ENCODE measurements at places on chromosomes 12 and 14. TPM values are rescaled to one million over a fixed set of nuclear protein-coding genes. Genes with fewer than 3 reads are reported as not detected.
A peak's percentile ranks its signal among the peaks of the same experiment; 100 is the strongest.

Gene AQP2
- not detected for total RNA-seq

DNA sequence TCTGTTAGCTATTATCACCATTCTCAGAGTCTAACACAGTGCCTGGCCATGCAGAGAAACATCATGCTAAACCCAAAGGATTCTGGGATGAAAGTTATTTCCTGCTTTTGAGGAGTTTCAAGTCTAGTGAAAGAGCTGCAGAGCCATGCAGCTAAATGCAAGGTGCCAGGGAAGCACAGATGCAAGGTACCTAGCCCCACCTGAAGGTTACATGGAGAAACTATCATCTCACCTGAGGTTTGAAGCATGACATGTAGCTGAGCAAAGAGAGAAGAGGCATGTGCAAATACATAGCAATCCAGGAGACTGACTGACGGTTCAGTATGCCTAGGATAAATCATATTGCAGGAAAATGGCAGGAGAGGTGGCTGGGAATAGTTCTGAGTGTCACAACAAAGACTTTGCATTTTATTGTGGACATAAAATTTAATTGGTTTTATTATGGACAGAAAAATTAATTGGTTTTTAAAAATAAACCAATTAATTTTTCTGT is 170.4 kb downstream of the PRKD1 start:
- DNase-seq: no peak

DNA sequence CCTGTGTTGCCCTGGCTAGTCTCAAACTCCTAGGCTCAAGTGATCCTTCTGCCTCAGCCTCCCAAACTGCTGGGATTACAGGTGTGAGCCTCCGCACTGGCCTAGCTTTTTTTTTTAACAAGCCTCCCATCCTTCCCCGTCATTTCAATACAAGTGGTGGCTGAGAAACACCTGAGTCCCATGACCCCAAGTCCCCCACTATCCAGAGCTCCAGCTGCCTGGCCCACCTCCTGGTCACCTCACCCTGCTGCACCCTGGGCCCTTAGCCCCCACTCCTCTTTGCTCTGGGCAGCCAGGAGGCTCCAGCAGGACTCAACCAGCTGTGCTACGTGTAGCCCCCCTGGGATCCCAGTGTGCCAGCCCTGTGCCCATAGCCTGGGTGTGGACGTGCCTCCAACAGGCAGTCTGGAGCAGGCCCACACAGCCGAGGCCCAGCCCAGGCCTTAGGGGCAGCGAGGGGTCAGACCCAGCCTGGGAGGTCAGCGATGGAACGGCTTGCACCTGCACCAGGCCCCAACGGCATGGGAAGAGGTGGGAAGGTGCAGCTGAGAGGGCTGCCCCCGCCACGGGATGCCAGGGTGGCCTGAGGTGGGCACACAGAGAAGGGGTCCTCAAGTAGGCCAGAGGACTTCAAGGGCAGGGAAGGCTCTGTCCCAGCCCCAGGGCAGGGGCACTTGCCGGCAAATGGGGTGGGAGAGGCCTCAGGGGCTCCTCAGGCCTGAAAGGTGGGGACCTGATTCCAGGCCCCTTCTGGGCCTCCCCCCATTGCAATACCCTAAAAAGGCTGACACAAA is 6.5 kb downstream of the AHNAK2 start:
- peak; percentile 44 for DNase-seq

GRCh38 chr12:95611676-95612309 is 60.5 kb upstream of the USP44 start:
- no peak for DNase-seq

Gene SBNO1
- total RNA-seq: 37.5 TPM

DNA sequence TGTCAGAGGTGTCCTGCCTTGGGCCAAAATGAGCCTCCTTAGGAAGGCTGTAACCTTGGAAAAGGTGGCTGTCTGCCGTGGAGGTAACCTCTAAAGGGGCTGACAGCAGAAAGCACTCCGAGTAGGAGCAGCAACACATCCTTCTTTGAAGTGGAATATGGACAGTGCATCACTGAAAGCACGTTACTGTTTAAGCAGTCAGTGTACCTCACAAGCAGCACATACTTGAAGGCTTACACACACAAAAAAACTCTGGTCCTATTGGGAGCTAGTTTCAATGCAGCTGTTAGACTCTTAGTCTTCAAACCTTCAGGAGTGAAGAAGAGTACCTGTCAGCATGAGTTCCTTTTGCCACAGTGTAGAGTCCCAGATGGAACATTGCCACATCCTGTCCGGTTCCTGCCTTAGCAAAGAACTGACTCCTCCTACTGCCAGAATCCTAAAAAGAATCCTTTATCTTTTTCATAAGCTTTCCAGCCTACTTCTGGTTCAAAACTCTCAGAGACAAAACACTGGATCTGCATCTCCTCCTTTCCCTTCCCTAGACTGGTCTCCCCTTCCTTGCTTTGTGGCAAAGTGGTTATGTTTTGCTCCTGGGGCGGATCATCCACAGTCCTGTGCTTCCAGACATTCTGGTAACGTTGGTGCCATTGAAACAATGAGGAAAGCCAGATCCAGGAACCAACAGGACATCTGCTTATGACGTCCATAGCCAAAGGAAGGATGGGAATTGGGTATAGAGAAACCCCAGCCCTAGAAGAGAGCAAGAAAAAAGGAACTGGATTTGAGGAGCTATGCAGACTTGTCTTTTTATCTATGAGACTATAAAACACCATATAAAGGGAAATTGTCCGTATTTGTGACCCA is 8.5 kb upstream of the MDM1 start:
- DNase-seq: no peak

- DNase-seq: no peak
Measured at GRCh38 chr14:95290021-95290420, 29.7 kb downstream of the CLMN start.

GRCh38 chr12:15056218-15056617 is 83.4 kb downstream of the PDE6H start:
- no peak for DNase-seq

Gene MSI1
- not detected for total RNA-seq

Gene NPFF
- total RNA-seq: not detected

GRCh38 chr12:95185072-95185471 is 32.2 kb downstream of the FGD6 start:
- no peak for DNase-seq

GRCh38 chr14:101255765-101256125 is 305.6 kb upstream of the DIO3 start:
- no peak for DNase-seq

DNA sequence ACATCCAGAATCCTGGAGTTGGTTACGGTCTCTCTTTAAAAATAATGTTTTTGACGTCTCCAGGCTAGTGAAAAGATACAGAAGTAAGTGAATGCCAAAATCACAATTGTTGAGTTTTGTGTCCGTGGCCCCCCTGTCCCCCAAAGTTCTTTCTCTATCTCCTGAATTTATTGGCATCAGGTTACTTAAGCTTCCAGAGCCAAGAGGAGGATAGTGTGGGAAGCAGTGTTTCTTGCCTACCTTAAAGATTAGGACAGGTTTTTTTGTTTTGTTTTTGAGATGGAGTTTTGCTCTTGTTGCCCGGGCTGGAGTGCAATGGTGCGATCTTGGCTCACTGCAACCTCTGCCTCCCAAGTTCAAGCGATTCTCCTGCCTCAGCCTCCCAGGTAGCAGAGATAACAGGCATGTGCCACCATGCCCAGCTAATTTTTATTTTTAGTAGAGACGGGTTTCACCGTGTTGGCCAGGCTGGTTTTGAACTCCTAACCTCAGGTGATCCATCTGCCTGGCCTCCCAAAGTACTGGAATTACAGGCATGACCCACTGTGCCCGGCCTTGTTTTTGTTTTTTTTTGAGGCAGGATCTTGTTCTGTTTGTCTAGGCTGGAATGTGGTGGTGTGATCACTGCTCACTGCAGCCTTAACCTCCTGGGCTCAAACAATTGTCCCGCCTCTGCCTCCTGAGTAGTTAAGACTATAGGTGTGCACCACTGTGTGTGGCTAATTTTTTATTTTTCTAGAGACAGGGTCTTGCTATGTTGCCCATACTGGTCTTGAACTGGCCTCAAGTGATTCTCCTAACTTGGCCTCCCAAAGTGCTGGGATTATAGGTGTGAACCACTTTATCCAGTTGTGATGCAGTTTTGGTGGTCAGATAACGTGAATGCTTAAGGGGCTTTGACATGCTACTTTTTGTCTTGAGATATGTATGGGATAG is 5.4 kb downstream of the SRSF5 start:
- no peak for DNase-seq

DNA sequence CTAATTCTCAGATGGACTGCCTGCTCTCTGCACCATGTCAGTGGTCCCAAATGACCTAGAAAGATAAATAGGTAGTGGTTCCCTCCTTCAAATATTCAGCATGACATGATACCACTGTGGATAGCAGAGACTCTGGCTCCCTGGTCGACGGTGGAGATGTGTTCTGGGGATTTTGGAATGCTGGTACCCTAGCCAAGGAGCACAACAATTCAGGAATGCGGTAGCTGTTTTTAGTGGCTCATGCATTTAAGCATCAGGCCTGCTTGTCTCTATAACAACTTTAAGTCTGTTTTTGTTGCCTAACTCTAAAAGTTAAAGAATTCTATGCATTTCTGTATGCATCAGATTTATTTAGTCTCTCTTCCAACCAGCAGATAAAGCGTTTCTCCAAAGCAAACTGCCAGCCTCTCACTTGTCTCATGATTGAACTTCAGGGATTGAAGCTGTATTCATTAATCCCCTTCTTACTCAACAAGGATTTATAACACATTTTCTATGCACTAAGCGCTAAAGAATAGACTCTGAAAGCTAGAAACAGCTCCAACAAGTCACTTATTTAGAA is 164.9 kb upstream of the BMP4 start:
- no peak for DNase-seq

DNA sequence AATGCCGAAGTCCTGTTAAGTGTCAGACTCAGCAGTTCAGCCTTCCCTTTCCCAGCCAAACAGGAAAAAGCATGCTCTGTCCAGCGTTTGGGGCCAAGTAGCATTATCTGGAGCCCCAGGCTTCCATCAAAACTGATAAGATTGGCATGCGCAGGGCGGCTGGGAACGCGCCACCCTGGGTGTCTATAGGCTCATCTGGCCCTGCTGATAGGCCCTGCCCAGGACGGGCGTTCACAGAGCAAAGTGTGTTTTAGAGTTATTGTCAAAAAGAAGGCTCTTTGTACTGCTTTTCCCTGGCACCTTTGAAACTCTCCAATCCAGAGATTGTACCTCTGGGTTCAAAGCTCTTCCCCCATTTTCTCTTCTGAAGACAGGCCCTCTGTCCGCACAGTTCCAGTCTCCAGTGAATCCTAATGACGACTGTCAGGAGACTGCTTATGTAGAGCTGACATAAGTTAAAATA is at the start of gene ART4:
ART4 (minus strand) TSS at position 102 of the 463 bp plus-strand sequence. CDS start 413 bp downstream, outside the sequence.
- no peak for DNase-seq

Data from psoas muscle (tissue), 8 donors.